ENCODE measurements at places on chromosomes 5 and 9.

DNA sequence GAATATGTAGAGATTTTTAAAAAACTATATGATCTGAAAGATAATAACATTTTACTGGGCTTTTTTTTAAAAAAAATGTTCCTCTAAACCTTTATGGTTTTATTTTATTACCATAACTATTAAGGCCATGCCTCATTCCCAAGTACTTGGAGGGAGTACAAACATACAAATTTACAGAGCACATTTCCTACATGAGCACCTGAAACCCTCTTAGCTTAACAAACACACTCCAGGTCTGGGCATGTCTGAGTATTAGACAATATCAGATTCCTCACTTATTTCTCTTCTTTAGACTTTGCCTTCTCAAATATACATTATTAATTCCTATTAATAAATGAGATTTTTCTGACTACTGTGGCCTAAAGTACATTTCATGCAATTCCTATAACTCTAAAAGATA lies 319.2 kb downstream of the SLCO4C1 start:
- ATAC-seq, result no peak

DNA sequence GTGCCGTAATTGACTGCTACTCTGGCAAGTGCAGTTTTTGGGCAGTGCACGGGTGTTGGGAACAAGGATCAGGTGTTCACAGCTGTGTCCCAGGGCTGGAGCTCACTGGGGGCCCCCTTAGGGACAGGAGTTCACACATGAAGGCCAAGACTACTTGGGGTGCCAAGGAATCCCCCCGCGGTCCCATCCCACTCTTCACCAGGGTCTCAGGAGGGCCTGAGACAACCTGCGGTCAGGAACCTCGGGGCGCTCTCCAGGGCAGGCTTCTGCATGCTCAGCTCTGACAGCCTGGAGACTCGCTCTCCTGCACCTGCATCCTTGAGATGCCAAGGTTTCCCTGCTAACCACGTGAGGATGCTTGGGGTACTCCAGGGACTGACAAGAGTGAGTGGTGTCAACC lies 2.3 kb upstream of the MAN1B1 start:
- ATAC-seq, result no peak

- no peak for ATAC-seq
Measured at GRCh38 chr9:7228726-7229125, 471.0 kb downstream of the KDM4C start.

GRCh38 chr9:109811876-109812275 lies 31.9 kb downstream of the PALM2AKAP2 start:
- no peak for ATAC-seq

DNA sequence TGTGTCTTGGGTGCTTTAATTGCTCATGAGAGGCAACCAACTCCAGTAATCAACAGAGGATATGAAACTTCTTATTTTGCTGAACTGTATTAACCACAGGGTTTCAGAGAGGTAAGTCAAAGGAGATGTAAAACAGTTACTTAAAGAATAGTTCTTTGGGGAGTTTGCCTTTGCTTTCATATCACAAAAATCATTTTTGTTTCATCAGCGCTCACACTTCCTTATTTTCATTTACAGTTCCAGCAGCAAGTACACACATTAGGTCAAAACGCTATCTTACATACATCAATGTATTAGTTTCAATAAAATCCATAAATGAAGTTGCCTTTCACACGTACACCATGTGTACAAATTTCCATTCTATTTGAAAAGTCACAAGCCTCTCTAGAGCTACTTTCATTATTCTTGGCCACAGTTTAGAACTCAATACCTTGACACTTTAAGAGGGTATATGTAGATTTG lies 50.1 kb downstream of the ST8SIA4 start:
- no peak for ATAC-seq

- ATAC-seq, result no peak
Measured at GRCh38 chr5:158165647-158166046, 306.7 kb upstream of the CLINT1 start.

- ATAC-seq, result no peak
Measured at GRCh38 chr5:29054694-29055093, 2016.3 kb upstream of the CDH9 start.

- ATAC-seq, result no peak
Measured at GRCh38 chr9:85944672-85945071, 3.7 kb downstream of the NAA35 start.

Measured in gastroesophageal sphincter (tissue), 4 donors.